ENCODE measurements at places on chromosomes 1 and 21.
A peak's percentile ranks its signal among the peaks of the same experiment; 100 is the strongest.

DNA sequence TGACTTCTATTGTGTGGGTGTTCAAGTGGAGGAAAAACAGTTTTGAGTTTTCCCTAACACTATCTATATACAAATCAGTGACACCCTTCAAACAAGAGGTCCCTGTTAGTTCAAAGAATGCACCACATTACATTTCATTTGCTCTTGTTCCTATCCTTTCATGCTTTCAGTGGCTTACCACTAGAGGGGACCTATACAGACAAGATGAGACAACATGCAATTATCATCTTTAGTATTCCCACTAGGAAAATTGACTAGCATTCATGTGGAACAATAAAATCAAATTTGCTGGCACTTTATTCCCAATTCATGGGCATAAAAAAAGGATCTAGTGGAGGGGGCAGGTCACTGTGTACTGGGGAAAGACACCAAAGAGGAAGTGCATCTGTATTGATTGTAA is 13.3 kb upstream of the SIPA1L2 start:
- DNase-seq = no peak

DNA sequence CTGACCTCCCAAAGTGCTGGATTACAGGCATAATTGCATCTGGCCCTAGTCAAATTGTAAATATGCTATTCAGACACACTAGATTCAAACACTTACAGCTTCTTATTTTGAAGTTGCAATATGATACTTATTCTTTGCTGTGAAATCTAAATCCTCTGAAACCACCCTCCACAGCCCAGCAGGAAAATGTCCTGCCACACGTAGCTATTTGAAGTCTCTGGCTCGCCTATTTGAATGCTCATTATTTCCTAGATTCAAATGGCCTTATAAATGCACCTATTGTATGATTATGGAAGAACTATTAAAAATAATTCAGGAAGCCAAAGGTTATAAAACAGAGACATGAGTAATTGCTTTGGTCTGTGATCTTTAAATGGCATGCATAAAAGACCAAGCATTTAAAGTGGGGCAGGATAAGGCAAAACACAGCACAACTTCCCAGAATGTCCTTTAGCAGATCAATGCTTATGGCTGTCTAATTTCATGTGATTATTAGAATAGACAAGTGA is 26.6 kb upstream of the FBXO28 start:
- DNase-seq = no peak

- DNase-seq = peak; percentile 29
These were observed 225.8 kb downstream of the VAV3 start for GRCh38 chr1:107739201-107739600.

GRCh38 chr21:42228709-42229220 is 9.8 kb downstream of the ABCG1 start:
- no peak for DNase-seq

DNA sequence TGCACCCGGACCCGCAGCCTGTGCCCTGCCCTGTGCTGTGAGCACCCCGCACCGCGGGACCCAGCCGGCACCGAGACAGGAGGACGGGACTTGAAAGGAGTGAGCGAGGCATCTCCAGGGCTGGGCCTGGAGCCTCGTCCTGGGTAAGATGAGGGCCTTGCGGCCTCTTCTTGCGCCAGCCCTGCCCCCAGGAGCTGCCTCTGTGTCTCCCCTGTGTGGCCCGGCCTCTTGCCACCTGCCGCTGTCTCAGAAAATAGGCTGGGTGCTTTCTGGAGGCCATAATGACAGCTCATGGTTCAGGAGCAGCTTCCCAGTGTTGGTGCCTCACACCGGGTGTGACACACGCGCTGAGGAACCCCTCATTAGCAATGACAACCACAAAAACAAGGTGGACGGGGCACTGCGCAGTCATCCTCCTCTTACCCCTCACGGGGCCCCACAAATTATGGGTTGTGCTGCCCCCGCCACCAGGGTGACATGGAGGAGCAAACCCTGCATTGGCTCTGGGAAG is 161.5 kb upstream of the C1orf174 start:
- DNase-seq = no peak

DNA sequence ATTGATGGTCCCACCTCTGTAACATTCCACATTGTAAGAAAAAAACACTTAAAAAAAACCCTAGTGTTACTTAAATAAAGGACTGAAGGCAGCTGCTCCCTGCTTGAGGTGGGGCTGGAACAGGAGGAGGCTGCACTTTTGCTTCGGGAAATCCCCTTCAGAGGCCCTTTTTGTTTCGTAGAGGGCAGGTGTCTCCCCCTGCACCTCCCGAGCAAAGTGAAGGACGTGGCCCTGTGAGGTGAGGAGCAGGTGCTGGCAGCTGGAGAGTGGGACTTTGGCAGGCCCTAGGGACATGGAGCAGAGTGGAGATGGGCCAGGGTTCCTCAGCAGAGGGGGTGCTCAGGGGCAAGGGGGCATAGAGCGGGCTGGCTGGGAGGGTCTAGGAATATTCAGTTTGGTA is 33.4 kb upstream of the WNT4 start:
- peak; percentile 93 for DNase-seq

DNA sequence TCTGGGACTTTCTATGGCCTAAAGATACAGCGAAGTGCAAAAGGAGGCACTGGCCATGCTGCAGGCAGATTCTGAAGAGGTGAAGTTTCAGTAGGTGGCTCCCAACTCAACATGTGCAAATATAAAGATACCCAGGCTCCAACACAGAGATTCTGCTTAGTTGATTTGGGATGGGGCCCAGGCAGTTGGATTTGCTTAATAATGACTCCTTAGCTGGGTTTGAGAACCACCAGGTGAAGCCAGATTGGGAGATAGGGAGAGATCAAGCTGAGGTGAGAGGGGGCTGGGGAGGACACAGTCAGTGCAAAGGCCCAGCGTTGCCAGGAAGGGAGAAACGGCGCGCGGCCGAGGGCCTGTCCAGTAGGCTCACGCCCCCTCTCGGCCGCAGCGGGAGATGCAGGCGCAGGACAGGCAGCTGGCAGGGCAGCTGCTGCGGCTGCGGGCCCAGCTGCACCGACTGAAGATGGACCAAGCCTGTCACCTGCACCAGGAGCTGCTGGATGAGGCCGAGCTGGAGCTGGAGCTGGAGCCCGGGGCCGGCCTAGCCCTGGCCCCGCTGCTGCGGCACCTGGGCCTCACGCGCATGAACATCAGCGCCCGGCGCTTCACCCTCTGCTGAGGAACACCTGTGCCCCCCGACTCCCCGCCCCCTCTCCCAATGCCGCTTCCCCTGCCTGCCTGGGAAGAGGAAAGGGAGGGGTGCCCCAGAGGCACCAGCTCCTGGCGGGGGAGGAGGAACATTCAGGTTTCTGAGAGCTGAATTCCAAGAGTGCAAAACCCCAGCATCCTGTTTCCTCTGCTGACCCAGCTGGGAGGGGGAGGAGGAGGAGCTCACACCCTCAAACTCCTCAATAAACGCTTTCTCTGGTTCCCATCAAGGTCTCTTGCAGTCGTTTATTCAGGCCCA is 1.2 kb downstream of the FAM167B start:
- peak; percentile 97 for DNase-seq

DNA sequence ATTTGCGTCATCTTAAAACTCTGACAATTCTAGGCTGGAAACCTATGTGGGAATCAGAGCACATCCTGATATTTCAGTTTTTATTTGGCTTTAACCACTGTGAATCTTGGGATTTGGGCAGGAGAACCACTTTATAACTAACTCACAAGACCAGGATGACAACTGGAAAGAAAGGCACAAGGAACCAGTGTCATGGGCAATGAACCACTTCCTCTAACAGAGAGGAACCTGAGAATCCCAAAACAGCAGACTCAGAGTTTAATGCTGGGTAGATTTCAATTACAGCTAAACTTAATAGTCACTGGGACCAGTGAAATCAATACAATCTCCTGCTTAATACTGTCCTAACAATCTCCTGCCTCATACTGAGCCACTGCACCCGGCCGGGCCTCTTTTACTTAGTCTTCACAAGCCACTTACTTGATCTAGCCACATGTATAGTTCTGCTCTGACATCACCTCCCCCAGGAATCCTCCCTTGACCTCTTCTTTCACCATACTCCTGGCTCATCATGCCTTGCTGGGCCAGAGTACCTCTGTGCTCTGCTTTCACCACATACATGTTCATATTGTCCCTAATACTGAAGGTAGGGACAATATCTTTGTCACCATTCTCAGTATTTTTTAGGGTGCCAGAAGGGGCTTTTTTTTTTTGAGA is 20.2 kb upstream of the SLFNL1 start:
- DNase-seq = no peak

DNA sequence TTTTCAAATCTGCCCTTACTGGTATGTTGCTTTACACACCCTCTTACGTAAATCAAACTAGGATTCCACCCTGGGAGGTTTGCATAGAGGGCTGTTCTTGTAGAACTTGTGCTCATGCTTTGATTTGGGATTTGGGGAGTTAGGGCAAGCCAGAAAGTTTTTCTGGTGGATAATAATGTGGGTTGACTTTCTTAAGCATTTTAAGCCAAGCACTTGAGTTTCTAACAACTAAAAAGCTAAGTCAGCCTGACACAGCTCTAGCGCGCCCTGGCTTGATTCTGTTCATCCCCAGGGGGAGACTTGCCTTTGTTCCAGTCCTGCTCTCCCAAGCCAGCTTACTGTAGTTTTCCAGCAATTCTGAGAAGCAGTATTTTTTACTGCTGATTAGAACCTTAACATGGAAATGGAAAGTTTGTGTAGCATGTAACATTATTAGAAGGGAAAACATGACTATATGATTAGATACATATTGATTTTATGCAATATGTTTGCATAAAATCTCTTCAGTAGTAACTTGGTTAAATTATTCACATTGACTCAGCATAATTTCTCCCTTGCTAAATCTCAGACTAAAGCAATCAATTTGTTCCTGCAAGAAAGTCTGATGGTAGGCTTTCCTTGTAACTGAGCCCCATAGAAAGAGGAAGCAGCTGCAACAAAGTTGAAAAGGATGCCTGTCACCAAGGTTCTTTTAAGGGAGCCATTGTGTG is 11.0 kb upstream of the PGD start:
- DNase-seq = peak; percentile 25

DNA sequence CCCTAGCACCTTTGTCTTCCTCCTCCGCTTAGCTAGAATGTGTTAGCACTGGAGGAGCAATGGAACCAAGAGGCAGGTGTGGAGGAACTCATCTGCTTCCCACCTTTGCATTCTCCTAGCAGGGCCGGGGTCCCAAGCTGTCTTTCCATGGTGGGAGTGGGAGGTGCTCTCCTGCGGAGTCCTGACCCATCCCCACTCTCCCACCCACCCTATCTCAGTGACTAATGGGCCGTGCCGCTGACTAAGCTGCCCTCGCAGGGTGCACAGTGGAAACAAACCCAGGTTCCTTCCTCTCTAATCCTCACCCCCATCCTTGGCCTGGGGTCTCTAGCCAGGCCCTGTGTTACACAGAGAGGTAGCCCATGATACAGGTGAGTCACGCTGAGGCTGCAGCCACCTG is 177.5 kb downstream of the HIVEP3 start:
- DNase-seq = no peak

DNA sequence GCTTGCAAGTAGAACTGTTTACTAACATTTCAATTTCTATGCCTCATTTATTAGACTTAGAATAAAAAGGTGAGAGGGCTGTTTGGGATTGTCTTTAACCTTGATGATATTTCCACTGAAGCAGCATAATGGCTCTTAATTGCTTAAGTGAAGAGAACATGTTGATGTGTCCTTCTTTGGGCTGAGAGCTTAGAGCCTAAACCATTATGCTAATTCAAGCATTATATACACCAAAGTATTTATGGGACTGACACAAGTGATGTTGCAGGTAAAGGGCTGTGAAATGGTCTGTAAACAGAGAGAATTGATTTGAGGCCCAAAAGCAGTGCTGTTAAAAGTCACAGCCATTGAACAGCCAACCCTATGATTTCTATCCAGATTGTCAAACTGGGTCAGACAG is 113.9 kb downstream of the ATG4C start:
- no peak for DNase-seq

DNA sequence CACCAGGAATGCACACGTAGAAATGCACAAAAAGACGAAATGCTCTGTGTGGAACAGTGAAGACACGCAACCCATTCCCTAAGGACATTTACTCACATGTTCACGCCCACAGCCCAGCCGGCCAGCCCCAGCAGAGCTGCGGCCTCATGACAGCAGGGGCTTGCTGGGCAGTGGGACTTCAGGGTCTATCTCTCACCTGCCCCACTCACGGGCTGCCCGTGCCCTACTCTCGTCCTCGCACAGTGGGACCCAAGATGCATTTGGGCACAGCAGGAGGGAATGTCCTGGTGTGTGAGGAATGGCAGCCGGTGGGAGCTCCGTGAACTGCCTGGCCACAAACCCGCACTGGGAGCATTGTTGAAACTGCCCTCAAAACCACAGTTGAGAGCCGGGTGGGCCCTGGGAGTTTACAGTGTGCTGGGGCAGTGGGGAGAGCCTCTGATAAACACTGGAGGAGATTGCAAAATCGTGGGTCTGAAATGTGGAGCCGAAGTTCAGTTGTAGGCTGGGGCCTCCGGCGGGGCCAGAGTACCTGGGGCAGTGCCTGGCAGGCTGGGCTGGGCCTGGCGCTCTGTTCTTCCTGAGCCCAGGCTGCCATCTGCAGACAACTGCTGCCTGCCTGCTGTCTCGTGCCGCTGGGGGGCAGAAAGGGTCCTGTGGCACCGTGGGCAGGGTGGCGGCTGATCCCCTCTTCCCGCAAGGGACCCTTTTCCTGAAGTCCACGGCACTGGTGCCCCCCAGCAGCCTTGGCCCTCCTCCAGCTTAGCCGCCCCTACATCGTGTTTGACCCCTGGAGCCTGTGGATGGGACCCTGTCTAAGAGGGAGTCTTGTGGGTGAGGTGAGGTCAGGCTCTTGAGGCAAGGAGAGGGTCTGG is 20.7 kb upstream of the POFUT2 start:
- no peak for DNase-seq

GRCh38 chr1:101506541-101507164 is 269.8 kb downstream of the S1PR1 start:
- DNase-seq = peak; percentile 85

GRCh38 chr1:153152481-153152880 is 1.8 kb upstream of the SPRR2G start:
- DNase-seq = no peak

DNA sequence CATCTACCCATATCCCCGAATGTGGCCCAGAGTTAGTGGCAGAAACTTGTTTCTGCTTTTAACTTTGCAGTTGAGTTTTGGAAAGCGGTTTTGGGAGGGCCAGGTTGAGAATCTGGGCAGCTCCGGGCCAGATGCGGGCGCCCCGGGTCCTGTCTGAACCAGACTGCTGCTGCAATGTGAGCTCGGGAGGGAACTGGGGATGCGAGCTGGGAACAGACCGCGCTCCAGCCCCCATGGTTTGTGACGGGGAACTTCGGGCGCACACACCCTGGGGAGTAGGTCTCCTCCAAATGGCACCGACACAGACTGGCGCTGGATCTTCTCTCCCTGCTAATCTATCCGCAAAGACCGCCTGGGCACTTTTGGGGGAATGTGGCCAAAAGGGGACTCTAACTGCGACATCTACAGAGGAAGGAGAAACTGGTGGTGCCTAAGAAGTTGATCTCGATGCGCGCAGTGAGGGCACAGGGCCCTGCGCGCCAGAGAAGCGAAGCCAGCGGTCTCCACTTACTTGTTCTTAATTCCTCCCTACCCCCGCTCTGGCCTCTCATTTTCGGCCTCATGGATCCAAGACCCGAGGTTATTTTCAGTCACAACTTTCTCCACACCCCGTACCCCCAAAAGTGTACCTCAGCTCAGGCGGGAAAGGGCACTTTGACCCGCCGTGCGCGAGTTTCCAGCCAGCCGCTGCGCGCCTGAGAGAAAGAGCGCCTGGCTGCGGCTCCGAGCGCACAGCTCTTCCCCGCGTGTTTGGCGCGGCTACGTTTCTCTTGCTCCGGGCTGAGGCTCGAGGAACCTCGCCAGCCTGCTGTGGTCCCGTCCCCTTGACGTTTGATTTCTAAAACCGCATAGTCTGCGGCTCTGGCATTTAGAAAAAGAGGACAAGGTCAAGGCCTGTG is 411.0 kb upstream of the ESRRG start:
- peak; percentile 87 for DNase-seq

Measured in DMS53 (cell line).